Suppressor macrophage treated with lipopolysaccharide for 4 hours (primary cell): ENCODE measurements at places on chromosomes 12 and 14.

GRCh38 chr12:92058664-92059063, 87.0 kb downstream of the BTG1 start:
- no peak for DNase-seq

DNA sequence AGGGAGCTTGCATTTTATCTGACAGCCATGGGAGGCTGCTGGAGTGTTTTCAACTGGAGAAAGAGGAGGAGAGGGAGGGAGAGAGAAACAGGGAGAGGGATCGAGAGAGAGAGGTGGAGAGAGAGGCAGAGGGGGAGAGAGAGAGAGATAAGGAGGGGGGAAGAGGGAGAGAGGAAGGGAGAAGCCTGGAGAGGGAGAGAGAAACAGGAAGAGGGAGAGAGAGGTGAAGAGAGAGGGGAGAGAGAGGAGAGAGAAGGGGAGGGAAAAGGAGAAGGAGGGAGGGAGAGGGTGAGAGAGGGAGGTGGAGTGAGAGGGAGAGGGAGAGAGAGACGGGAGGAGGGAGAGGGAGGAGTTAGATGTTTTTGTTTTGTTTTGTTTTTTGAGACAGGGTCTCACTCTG, 45.6 kb downstream of the DNAH10 start:
- no peak for DNase-seq

DNA sequence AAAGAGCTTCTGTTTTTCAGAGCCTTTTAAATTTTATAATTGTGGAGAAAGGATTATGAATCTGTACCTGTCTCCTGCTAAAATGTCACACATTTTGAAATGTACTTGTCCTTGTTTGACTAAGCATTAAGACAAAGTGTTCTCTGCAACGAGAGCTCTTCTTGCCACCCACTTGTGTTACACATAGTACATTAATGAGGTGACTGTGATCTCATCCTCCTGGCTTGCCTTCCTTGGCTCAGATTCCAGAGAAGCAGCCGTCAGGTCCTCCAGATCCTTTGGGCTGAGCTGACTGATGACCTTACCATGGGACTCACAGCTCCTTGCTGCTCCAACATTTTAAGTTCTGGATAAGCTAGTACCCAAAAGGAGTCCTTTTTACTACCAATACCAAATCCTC, 81.4 kb downstream of the BBS10 start:
- DNase-seq = no peak

DNA sequence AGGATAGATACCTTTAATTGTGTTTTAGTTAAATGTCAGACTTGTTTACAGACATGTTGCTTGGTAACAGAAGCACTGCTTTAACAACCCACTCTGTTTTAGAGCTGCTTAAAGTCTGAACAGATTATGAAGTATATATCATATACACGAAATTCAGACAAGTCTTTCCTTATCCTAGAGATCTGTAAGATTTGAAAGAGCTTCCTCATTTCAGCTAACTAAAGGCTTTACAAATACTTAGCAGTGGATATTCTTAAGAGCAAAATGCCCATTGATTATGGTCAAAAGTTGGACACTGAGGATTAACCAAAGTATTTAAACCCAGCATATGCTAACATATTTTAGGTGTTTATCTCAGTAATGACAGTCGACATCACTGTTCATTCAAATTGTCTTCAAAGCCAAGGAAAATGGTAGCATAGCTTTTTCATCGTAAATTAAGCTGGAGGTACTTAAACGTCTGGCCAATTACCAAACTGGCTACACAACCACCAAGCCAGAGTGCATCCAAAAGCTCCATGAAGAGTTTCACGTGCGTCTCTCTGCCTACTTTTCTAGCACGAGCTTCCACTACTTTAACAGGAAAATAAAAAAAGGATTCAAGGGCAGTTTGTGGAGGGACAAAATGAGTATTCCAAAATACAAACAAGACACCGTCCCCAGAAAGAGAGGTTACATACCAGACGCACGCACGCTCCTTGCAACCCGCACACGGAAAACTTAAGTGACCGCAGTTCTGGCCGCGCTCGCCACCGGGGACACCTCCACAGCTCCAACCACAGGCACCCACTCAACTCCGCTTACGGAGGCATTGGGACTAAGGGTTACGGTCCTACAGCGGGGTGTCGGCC, 565 bp downstream of the CEP83 start:
- DNase-seq = peak; percentile 13

DNA sequence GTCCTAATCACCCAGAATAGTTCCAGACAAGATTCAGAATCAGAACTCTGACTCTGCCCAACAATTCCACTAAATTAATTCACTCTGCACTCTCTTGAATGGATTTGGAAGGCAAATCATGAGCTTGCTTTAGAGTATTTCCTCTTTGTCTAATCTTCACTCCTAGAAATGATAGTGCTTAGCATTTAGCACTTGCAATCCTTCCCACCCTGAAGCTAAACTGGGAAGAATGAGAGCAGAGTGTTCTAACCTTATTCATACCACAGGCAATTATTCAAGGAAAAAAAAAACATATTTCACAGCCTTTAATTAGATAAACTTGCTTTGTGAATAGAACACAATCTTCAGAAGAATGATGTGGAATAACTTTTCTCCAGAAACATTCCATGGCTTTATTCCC, 264.6 kb downstream of the PAWR start:
- no peak for DNase-seq

GRCh38 chr12:15192720-15193119, 28.5 kb downstream of the RERG start:
- no peak for DNase-seq

GRCh38 chr12:11725686-11726085, 76.2 kb downstream of the ETV6 start:
- peak; percentile 46 for DNase-seq

GRCh38 chr14:56795284-56795622, 15.0 kb downstream of the OTX2 start:
- DNase-seq = no peak

DNA sequence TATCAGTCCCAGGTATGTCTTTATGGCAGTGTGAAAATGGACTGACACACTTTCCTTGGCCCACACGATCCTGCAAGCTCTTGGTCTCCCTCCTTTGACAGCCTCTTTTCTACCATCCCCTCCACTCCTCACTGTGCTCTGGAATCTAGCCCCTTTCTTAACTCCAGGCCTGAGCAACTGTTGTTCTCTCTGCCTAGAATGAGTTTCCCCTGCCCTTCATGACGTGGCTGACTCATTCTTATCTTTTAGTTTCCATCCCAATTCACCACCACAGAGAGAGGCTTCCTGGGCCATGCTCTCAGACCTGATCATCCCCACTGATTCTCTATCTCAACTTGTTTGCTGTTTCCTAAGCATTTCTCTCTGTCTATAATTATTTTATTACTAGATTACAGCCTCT, 157.4 kb upstream of the HMGA2 start:
- DNase-seq = no peak

DNA sequence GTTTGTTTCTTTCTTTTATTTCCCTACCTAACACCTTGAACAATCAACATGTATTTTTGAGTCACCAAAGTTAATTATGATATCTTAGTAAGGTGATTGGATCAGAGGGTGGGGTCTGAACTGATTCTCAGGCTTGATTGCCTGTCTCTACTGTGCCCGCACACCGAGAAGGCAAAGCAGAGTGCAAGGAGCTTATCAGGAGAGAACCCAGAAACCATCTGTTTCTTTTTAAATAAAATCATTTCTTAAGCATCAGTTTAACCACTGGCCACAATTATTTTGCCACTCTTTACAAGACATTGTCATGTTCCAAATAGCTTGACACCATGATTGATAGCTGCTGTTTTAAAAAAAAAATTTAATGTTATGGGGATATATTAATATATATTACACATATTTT, 3.1 kb downstream of the GARIN2 start:
- no peak for DNase-seq

GRCh38 chr14:76998910-76999309, 29.6 kb downstream of the IRF2BPL start:
- DNase-seq = no peak

- DNase-seq = no peak
These were observed 34.5 kb downstream of the RTN1 start for GRCh38 chr14:59836116-59836515.

DNA sequence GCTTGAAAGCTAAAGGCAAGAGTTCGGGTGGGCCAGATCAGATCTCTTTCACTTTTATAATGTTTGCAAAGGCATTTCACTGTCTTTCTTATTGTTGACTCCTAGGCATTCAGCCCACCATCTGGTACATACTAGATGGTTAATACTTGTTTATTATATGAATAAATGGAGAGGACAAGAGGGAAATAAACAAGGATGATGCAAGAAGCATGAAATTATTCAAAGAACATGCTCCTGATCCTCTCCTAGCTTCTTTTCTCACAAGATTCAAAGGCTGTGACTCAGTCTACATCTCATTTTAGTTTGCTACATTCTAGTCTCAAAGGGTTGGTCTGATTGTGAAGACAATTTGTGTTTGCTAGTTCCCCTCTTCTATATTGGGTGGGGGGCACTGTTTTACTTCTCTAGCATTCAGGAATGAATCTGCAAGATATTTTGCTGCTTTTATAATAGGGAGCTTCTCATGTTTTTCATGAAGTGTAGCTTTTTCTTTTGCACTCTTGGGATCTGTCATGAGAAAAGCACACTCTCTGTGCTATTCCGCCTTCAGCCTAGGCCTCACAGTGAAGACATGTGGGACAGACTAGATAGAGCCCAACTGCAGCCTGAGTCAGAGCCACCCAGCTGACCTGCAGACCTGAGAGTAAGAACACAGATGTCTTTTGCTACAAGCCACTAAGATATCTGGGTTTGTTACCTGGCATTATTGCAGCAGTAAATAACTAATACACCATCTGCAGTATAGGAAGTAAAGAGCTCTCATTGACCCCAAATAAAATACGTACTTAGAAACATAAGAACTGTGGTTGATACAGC, 65.7 kb downstream of the PTHLH start:
- DNase-seq = no peak

- no peak for DNase-seq
These were observed 476.5 kb upstream of the TBX3 start for GRCh38 chr12:115160271-115161128.

GRCh38 chr12:46320731-46321130, 51.8 kb downstream of the SLC38A2 start:
- no peak for DNase-seq

GRCh38 chr14:39431416-39432178, 636 bp downstream of the FBXO33 start:
- peak; percentile 44 for DNase-seq

DNA sequence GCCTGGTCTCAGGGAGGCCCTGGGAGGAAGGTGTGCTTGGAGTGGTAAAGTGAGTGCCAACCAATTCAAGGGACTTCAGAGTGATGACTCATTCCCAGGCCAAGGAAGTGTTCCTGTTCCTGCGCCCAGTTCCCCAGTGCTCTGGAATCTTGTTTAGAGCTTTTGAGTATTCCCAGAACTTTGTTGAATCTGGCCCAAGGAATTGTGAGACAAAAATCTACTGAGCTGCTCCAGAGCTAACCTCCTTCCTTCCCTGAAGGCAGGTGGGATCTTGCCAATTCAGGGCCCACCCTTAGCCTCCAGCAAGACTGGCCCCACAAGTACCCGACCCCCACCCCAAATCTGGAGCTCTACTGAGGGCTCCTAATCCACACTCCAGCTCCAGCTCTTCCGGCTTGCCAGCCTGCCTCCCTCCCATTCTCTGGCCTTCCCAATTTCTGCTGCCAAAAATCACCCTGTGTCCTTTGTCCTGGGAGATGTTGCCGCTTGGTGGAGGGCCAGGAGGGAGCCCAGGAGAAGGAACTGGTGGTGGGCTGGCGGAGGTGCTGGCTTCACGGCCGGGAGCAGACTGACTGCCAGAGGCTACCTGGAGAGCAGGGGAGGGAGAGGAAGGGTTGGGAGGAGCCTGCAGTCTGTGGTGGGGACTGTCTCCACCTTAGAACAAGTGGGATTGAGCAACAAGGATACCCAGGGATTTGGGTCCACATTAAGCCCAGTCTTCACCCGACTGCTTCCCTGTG, 2.0 kb upstream of the ATN1 start:
- no peak for DNase-seq

DNA sequence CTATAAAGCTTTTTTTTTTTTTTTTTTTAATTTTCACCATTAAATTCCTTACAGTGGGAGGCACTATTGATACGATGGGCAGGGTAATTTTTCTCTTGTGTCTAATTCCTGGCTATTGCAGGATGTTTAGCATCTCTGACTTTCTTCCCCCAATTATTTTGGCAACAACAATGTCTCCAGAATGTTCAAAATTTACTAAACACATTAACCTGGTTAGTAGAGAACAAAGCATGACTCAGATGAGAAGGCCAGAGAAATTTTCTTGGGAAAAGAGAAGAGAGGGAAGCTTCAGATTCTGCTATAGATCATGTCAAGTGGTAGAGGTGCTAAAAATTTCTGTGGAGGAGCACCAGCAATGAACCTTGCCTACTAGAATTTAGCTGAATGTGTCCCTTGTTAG, 171.5 kb upstream of the PRICKLE1 start:
- DNase-seq = no peak

DNA sequence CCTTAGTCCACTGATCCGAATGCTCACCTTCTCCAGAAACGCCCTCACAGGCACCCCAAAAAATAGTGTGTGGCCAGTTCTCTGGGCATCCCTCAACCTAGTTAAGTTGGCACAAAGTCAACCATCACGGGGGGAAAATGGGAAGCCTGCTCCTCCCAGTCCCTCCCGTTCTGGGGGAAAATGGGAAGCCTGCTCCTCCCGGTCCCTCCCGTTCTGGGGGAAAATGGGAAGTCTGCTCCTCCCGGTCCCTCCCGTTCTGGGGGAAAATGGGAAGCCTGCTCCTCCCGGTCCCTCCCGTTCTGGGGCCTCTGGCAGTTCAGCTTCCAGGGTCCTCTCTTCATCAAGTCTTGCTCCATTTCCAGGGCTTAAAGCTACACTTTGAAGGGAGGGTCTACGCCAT, 106.1 kb downstream of the RIMBP2 start:
- DNase-seq = no peak

DNA sequence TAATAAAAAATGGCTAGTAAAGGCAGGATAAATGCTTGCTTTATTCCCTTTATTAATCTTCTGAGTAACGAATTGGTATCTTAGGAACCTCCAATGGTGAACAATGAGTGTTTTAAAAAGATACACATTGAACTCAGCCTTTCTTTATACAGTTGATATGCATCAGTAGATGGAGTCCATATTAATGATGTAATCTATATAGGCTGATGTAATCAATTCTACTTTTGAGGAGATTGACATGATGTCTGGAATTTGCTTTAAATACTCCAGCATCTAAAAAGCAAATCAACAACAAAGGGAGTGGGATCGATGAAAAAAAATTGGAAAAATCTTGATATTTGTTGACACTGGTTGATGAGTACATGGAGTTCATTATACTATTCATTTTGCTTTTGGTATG, 106.2 kb downstream of the ANO4 start:
- no peak for DNase-seq
